ENCODE measurements at places on chromosomes 4 and X. TPM values are rescaled to one million over a fixed set of nuclear protein-coding genes. Genes with fewer than 3 reads are reported as not detected.
A peak's percentile ranks its signal among the peaks of the same experiment; 100 is the strongest.

The PLAC1 gene
- not detected for total RNA-seq

The GALNTL6 gene
- not detected for total RNA-seq

The GC gene
- total RNA-seq, result not detected

The USP51 gene
- 1.8 TPM for total RNA-seq

The DGAT2L6 gene
- not detected for total RNA-seq

The CXorf66 gene
- not detected for total RNA-seq

The DAPP1 gene
- 2.0 TPM for total RNA-seq

DNA sequence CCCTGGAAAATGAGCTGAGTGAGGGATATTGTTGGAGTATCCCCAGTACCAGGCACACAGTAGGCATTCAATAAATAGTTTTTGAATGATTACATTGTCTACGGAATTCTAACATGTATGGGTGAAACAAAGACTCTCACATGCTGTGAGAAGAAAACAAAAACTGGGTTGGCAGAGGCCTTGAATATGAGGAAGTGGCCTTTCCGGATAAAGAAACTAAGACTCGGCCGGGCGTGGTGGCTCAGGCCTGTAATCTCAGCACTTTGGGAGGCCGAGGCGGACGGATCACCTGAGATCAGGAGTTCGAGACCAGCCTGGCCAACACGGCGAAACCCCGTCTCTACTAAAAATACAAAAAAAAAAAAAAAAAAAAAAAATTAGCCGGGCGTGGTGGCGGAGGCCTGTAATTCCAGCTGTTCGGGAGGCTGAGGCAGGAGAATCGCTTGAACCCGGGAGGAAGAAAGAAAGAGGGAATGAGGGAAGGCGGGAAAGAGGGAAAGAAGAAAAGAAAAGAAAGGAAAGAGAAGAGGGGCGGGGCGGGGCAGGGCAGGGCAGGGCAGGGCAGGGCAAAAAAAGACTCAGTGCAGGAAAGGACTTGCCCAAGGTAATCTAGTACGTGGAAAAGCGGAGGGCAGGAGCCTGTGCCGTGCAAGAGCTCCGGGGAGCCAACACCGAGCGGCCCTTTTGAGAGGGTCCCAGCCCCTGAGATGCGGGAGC, 689 bp upstream of the TMA16 start:
- no peaks in the 10 kb centered on the region for H3K36me3 ChIP-seq
- H3K27ac ChIP-seq, result peak overlapping the region; percentile 89
- no peak for DNase-seq
- H3K27me3 ChIP-seq, result no peaks in the 10 kb centered on the region
- peak overlapping the region; percentile 84 for H3K4me3 ChIP-seq
- H3K4me1 ChIP-seq, result no peaks in the 10 kb centered on the region

DNA sequence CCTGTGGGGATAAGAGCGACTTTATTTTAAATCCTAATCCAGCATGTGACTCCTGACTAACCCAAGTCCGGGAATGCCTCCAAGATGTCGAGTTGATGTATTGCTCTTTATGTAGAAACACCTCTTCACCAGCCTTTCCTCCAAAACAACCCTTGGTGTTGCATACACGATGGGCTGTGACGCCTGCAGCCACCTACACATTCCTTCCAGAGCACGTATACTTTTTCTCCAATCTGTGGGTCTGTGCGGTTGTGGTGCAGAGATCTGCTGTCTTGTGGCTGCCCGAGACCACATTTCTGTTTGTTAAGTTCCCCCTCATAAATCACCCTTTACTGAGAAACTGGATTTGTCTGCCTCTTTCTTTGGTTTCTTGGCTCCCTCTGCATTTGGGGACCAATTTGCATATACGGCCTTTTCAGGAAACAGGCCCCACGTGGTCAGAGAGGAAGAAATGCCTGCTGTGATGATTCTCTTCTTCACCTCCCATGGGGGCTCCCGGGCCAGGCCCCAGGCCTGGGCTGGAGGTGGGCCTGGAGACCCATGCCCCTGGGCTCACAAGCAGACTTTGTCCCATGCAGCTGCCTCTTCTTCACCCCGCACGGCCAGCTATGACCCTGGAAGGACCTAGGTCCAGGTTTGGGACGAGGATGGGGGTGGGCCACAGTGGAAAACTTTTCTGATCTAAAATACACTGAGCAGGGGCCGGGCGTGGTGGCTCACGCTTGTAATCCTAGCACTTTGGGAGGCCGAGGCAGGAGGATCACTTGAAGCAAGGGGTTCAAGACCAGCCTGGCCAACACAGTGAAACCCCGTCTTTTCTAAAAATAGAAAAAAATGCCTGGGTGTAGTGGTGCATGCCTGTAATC, 21.4 kb upstream of the AFAP1 start:
- H3K27ac ChIP-seq, result peak overlapping the region; percentile 87
- peak; percentile 94 for DNase-seq

- no peak for DNase-seq
- H3K4me1 ChIP-seq, result no peaks in the 10 kb centered on the region
- H3K36me3 ChIP-seq, result no peaks in the 10 kb centered on the region
Observed at GRCh38 chr4:155433636-155434360, 57.0 kb upstream of the MAP9 start.

GRCh38 chr4:101660607-101661006, 129.9 kb upstream of the BANK1 start:
- H3K4me3 ChIP-seq, result no peak overlapping the region
- no peak for DNase-seq
- H3K27me3 ChIP-seq, result no peaks in the 10 kb centered on the region
- no peaks in the 10 kb centered on the region for H3K36me3 ChIP-seq
- H3K4me1 ChIP-seq, result no peaks in the 10 kb centered on the region

DNA sequence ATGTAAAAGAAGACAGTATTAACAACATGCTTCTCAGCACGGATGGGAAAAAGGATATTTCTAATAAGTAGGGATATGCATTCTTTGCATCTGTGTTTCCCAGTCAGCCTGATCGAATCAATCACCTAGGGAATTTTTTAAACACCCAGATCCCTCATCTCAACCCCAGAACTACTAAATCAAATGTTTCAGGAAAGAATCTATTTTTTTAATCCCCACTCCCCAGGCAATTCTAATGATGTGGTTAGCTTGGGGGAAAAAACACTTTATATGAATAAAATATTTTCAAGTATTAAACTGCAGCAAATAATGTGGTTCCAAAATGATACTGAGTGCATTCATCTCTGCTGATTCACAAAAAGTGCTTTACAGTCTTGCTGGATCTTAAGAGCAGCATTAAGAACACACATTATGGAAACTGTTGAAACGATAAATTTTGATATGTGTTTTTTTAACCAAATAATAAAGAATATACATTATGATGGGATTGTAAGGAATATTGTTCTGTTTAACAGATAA, 68.7 kb upstream of the GUCY1A1 start:
- no peaks in the 10 kb centered on the region for H3K4me1 ChIP-seq
- H3K27ac ChIP-seq, result no peak overlapping the region
- no peaks in the 10 kb centered on the region for H3K27me3 ChIP-seq
- no peak for DNase-seq
- no peak overlapping the region for H3K4me3 ChIP-seq

GRCh38 chr4:164239976-164240375, 514.0 kb upstream of the SMIM31 start:
- no peaks in the 10 kb centered on the region for H3K27me3 ChIP-seq
- H3K4me1 ChIP-seq, result no peaks in the 10 kb centered on the region
- H3K27ac ChIP-seq, result no peak overlapping the region
- no peak for DNase-seq
- H3K4me3 ChIP-seq, result no peak overlapping the region

- no peaks in the 10 kb centered on the region for H3K36me3 ChIP-seq
- DNase-seq, result no peak
- H3K27ac ChIP-seq, result no peak overlapping the region
- no peaks in the 10 kb centered on the region for H3K27me3 ChIP-seq
Observed at GRCh38 chr4:75135068-75135825, 202.3 kb downstream of the PARM1 start.

GRCh38 chr4:101689220-101689619, 101.3 kb upstream of the BANK1 start:
- no peaks in the 10 kb centered on the region for H3K36me3 ChIP-seq
- H3K27ac ChIP-seq, result no peak overlapping the region
- no peaks in the 10 kb centered on the region for H3K4me1 ChIP-seq
- no peaks in the 10 kb centered on the region for H3K27me3 ChIP-seq
- H3K4me3 ChIP-seq, result no peak overlapping the region
- no peak for DNase-seq

DNA sequence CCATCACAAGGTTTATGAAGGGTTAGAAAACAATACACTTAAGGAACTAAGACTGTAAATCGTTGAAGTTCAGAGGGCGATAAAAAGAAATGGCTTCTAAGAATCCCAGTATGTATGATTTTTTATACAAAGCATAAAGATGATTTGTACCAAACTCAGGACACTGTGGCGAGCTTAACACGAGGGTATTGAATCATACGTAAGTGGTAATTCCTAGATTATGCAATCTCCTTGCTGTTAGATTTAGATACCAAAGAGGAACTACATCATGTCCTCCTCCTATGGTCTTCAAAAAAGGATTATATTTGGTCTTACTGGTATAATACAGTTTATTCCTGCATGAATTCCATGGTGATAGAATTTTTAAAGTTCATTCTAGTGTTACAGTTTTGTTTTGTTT, 23.9 kb downstream of the NFKB1 start:
- no peak overlapping the region for H3K4me3 ChIP-seq
- H3K27me3 ChIP-seq, result no peaks in the 10 kb centered on the region
- H3K27ac ChIP-seq, result no peak overlapping the region
- no peaks in the 10 kb centered on the region for H3K36me3 ChIP-seq
- DNase-seq, result no peak
- H3K4me1 ChIP-seq, result peaks cover under 1% of the 10 kb centered on the region

DNA sequence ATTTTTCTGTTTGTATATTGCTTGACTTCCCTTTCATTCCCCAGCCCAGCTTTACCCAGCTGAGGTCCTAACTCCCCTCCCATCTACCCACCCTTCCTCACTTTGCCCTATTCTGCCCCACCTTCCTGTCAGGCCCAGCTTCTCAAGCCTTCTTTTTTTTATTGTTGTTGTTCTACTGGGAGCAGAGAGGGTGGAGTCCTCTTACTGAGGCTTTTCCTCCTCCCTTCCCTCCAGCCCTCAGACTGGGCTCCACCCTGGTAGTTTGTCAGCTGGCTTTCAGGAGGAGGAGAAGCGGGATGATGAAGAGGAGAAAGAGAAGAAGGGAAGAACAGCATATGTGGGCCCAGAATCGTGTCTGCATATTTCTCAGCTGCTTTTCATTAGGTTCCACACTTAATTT, 3.2 kb upstream of the KLF8 start:
- H3K27ac ChIP-seq, result peak overlapping the region; percentile 57
- no peak for DNase-seq
- H3K4me1 ChIP-seq, result no peaks in the 10 kb centered on the region
- no peak overlapping the region for H3K4me3 ChIP-seq

DNA sequence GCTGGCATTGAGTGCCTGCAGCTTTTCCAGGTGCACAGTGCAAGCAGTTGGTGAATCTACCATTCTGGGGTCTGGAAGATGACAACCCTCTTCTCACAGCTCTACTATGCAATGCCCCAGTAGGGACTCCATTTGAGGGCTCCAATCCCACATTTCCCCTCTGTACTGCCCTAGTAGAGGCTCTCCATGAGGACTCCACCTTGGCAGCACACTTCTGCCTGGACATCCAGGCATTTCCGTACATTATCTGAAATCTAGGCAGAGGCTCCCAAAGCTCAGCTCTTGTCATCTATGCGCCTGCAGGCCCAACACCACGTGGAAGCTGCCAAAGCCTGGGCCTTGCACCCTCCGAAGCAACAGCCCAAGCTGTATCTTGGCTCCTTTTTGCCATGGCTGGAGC, 8.4 kb upstream of the SMAD1 start:
- H3K4me1 ChIP-seq, result no peaks in the 10 kb centered on the region
- no peaks in the 10 kb centered on the region for H3K27me3 ChIP-seq
- no peak overlapping the region for H3K4me3 ChIP-seq
- H3K36me3 ChIP-seq, result no peaks in the 10 kb centered on the region
- no peak for DNase-seq

DNA sequence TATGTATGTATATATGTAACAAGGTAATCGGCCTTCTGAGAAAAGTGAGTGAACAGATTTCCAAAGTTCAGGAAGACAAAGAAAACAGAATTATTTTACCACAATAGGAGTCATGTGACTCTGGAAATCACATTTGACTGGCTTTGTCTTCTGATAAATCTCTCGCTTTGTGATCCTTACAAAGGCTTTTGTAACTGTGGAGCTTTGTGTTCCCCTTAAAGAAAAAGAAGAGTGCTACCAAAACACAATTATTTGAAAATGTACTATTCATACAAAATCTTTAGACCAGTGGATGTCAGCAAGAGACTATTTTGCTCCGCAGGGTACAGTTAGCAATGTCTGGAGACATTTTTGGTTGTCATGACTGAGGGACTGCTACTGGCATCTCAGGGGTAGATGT, 238.8 kb downstream of the LDB2 start:
- no peaks in the 10 kb centered on the region for H3K36me3 ChIP-seq
- peak overlapping the region; percentile 29 for H3K27ac ChIP-seq
- DNase-seq, result no peak
- H3K4me1 ChIP-seq, result no peaks in the 10 kb centered on the region
- H3K4me3 ChIP-seq, result no peak overlapping the region

DNA sequence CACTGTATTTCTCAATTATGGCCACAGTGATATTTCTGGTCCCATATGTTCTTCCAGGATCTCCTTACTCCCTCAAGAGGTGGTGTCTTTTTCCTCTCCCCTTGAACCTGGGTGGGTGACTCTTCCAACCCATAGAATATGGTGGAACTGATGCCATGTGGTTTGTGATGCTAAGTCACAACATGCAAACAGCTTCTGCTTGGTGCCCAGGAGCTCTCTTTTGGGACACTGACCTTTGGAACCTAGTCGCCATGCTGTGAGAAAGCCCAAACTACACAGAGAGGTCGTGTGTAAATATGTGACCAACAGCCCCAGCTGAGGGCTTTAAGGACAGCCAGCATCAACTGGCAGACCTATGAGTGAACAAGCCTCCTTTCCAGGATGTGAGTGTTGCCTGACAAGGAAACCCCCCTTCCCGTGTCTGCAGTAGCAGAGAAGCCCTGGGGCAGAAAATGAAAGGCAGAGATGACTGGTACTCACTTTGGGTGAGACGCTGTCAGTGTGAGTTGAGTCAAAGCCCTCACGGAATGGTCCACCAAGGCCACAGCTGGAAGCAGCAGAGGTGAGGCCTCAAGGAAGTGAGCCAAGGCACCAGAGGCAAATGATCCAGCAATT, 223.4 kb downstream of the BCOR start:
- no peaks in the 10 kb centered on the region for H3K27me3 ChIP-seq
- no peaks in the 10 kb centered on the region for H3K4me1 ChIP-seq
- H3K4me3 ChIP-seq, result no peak overlapping the region
- no peaks in the 10 kb centered on the region for H3K36me3 ChIP-seq
- DNase-seq, result no peak
